ENCODE measurements at places on chromosomes 7 and 10. TPM values are rescaled to one million over a fixed set of nuclear protein-coding genes. Genes with fewer than 3 reads are reported as not detected.

DNA sequence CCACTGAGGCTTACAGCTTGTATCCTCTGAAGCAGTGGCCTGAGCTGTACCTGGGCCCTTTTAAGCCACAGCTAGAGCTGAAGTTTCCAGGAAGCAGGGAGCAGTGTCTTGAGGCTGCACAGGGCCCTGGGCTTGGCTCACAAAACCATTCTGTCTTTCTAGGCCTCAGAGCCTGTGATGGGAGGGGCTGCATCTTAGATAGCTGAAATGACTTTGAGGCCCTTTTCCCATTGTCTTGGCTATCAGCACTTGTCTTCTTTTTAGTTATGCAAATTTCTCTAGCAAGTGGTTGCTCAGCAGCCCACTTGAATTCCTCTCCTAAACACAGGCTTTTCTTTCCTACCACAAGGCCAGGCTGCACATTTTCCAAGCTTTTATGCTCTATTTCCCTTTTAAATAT is 864.2 kb downstream of the REEP3 start:
- H3K27me3 ChIP-seq: no peaks in the 10 kb centered on the region
- H3K4me3 ChIP-seq: no peak overlapping the region
- no peaks in the 10 kb centered on the region for H3K4me1 ChIP-seq
- H3K27ac ChIP-seq: no peak overlapping the region
- DNase-seq: peak; percentile 73

- H3K4me3 ChIP-seq: no peak overlapping the region
Measured at GRCh38 chr10:62735464-62736167, 68.9 kb upstream of the ADO start.

GRCh38 chr7:42587806-42588205 is 324.1 kb downstream of the C7orf25 start:
- peaks cover 27% of the 10 kb centered on the region for H3K36me3 ChIP-seq
- H3K27me3 ChIP-seq: no peaks in the 10 kb centered on the region
- H3K4me1 ChIP-seq: no peaks in the 10 kb centered on the region
- no peak for DNase-seq

DNA sequence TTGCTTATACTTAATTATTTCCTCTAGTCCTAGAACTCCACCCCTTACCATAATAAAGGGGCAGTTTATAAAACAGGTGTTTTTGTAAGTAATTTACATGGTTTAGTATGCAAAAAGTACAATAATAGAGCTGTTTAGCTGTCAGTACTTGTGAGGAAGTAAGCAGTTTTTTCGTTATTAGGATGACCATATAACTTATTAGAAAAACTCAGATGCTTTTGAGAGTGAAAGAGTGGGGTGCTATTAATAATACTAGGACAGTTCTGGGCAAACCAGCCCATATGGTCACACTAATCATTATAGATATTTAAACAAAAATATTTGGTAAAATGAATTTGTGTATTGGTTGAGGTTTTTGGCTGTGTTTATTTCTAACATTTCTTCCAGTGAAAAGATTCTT is 201.9 kb upstream of the KAT6B start:
- no peak for DNase-seq
- peaks cover 18% of the 10 kb centered on the region for H3K36me3 ChIP-seq
- no peaks in the 10 kb centered on the region for H3K4me1 ChIP-seq
- H3K4me3 ChIP-seq: no peak overlapping the region

DNA sequence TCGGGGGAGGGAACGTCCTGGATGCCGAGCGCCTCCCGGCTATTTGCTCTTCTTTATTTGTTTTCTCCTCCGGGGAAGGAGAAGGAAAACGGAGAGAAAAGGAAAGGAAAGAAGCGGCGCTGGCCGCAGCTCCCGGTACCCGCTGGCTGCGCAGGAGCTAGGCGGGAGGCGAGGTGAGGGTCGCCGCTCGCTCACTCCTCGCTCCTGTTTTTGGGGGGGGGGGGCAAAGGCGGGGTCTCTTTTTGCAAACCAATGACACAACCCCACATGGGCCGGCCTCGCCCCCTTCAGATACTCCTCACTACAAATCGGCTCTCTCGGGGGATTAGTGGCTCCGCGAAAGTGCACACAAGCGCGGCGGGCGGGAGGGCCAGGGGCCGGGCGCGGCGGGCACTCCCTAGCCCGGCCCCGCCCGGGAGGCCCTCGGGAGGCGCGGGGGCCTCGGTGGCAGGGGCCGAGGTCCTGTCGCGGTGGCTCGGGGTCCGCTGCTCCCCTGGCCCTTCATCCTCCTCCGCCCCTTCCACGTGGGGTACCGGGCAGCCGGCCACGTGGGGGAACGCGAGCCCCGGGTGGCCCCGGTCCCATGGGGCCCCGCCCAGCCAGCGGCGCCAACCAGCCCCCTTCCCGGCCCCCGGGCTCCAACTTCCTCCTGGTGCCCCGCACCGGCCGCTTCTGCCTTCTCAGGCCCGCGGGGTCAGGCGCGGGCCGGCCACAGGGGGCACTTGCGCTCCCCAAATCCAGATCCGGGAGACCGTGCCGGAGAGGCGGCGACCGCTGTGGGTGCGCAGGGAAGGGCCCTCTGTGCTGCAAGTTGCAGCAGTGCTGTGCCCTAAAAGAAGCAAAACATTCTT is 718 bp upstream of the CTBP2 start:
- peak; percentile 90 for DNase-seq
- peaks cover 11% of the 10 kb centered on the region for H3K36me3 ChIP-seq
- no peaks in the 10 kb centered on the region for H3K27me3 ChIP-seq
- peak overlapping the region; percentile 22 for H3K27ac ChIP-seq
- H3K4me1 ChIP-seq: no peaks in the 10 kb centered on the region
- peak overlapping the region; percentile 85 for H3K4me3 ChIP-seq

- H3K4me1 ChIP-seq: no peaks in the 10 kb centered on the region
- no peak for DNase-seq
- H3K4me3 ChIP-seq: no peak overlapping the region
- H3K36me3 ChIP-seq: no peaks in the 10 kb centered on the region
- H3K27me3 ChIP-seq: no peaks in the 10 kb centered on the region
- no peak overlapping the region for H3K27ac ChIP-seq
Measured at GRCh38 chr10:15898046-15898445, 37.7 kb upstream of the MINDY3 start.

GRCh38 chr7:94414980-94415379 is 20.3 kb downstream of the COL1A2 start:
- no peak for DNase-seq
- H3K4me3 ChIP-seq: no peak overlapping the region
- H3K27me3 ChIP-seq: no peaks in the 10 kb centered on the region
- H3K4me1 ChIP-seq: peaks cover 3% of the 10 kb centered on the region

DNA sequence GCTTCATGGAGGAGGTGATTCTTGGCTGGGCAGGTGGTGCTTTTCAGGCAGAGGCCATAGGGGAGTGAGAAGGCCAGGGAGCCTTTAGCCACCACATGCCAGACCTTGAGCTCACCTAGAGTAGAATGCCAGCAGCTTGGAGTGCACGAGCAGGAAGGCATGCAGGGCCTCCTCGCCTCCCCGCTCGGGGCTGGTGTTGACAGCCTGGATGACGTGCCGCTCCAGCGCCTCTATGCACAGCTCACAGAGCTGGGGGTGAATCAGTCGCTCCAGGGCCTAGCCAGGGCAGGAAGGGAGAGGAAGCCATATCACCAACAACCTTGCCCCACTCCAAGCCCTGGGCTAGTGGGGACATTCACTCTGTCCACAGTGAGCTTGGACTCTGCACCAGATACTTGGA is 15.7 kb downstream of the HPS1 start:
- H3K27me3 ChIP-seq: no peaks in the 10 kb centered on the region
- no peak for DNase-seq
- peaks cover 67% of the 10 kb centered on the region for H3K36me3 ChIP-seq
- no peak overlapping the region for H3K4me3 ChIP-seq
- H3K4me1 ChIP-seq: no peaks in the 10 kb centered on the region
- H3K27ac ChIP-seq: no peak overlapping the region

- H3K36me3 ChIP-seq: no peaks in the 10 kb centered on the region
- H3K27ac ChIP-seq: no peak overlapping the region
- DNase-seq: no peak
- H3K4me1 ChIP-seq: no peaks in the 10 kb centered on the region
- H3K4me3 ChIP-seq: no peak overlapping the region
Measured at GRCh38 chr10:114426476-114426875, 22.2 kb upstream of the AFAP1L2 start.

GRCh38 chr7:138889582-138890498 is 91.3 kb downstream of the KIAA1549 start:
- H3K4me3 ChIP-seq: no peak overlapping the region
- DNase-seq: no peak
- H3K27me3 ChIP-seq: no peaks in the 10 kb centered on the region
- H3K4me1 ChIP-seq: no peaks in the 10 kb centered on the region
- H3K27ac ChIP-seq: no peak overlapping the region

DNA sequence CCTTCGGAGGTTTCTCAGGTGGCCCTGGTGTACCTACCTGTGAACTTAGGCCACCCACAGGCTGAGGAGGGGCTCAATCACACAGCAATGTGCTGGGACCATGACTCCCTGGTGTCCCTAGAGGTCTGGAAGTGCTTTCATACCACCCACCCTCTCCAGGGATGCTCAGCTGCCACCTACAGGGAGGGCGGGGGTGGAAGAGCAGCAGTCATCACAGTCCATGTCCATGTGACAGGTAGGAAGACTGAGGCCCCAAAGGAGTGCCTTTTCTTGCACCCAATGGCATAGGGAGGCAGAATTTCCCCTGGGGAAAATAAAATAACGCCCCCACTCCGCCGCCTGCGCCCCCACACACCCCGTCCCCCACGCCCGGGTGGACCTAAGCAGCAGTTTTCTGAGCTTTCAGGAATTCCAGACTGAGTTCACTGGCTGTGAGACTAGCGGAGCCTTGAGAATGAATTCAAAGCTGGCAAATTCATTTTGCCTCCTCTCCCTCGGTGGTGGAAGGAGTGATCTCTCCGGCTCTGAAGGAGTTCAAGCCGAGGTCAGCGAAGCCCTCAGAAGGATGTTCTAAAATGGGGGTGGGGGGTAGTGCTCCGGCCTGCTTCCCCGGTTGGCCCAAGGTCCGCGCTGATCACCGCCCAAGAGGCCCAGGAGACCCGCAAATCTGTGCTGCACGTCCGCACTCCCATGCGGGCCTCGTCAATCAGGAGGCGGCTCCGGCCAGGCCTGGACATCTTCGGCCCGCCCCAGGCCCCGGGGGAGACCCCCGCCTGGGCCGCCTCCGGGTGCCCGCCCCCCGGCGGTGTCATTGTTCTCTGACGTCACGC is 2.1 kb upstream of the ZMIZ1 start:
- peak; percentile 69 for DNase-seq
- H3K4me3 ChIP-seq: peak overlapping the region; percentile 56
- peaks cover 2% of the 10 kb centered on the region for H3K36me3 ChIP-seq
- no peaks in the 10 kb centered on the region for H3K27me3 ChIP-seq
- H3K27ac ChIP-seq: no peak overlapping the region

DNA sequence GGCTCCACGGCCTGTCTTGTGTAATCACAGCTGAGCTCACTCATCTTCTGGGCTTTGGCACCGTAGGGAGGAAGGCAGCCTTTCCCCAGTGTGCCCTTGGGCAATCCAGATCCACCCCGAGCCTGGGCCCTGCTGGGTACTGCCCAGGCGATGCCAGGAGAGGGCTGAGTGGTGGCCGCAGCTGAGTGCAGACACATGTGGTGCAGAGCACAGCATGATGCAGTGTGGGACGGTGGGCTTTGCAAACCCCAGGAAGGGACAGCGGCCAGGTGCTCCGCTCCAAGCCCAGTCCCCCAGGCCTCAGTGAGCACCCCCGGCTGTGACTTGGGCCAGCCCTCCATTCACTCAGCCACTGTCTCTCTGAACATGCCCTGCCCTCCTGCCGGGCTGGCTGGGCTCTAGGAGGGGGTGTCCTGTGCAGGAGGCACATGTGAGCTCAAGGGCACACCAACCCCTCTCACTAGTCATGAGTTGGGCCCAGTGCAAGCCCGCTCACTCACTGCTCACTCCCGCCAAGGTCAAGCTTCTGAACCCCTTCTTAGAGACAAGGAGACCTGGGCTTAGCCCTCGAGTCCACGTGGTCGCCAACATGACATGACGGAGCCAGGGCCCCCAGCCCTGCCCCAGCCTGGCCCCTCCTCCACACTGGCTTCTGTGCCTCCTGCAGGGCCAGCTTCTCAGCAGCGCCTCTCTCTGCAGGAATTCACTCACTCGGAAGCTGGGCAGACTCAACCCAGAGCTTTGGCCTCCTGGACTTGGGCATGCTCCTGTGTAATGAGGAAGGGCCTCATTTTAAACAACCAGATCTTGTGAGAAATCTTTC is 77.5 kb upstream of the INSIG1 start:
- H3K4me1 ChIP-seq: no peaks in the 10 kb centered on the region
- DNase-seq: no peak
- H3K27ac ChIP-seq: no peak overlapping the region

DNA sequence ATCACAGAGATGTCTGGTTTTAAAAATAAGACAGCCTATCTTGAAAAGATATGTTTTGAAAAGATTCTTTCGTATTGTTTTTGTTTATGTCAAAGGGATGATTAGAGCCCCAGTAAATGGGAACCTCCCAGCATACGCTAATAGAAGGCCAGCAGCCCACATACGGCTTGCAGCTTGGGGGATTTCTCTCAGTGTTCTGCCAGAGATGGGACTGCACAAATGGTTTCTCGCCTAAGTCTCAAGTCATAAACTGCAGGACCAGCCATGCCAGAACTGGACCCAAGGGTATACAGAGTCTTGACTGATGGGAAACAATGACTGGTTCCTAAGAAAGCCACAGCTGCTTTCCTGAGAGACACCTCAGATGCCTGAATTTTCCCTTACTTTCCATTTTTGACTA is 306.9 kb upstream of the DGKB start:
- peaks cover 4% of the 10 kb centered on the region for H3K4me1 ChIP-seq
- H3K4me3 ChIP-seq: no peak overlapping the region
- no peaks in the 10 kb centered on the region for H3K27me3 ChIP-seq
- H3K27ac ChIP-seq: no peak overlapping the region
- H3K36me3 ChIP-seq: no peaks in the 10 kb centered on the region

Gene MBL2
- total RNA-seq: not detected

Gene KLLN
- 0.61 TPM for total RNA-seq

Gene ANKMY2
- 12.7 TPM for total RNA-seq

Gene RAMP3
- total RNA-seq: 0.63 TPM

Gene HMX2
- 0.35 TPM for total RNA-seq

Gene OGDHL
- total RNA-seq: 21.9 TPM

Gene NDUFB8
- 205 TPM for total RNA-seq

Gene STK31
- total RNA-seq: 0.33 TPM

Gene BHLHA15
- 1.4 TPM for total RNA-seq

Gene PODXL
- 727 TPM for total RNA-seq

Gene CXCL12
- total RNA-seq: 28.3 TPM
